Ureter (tissue), 1 donor: ENCODE measurements at places on chromosomes 5 and 9. TPM values are rescaled to one million over a fixed set of nuclear protein-coding genes. Genes with fewer than 3 reads are reported as not detected.

ADAMTS13 gene
- total RNA-seq: 3.5 TPM

CEL gene
- 3.0 TPM for total RNA-seq

IFNK gene
- not detected for total RNA-seq

DNA sequence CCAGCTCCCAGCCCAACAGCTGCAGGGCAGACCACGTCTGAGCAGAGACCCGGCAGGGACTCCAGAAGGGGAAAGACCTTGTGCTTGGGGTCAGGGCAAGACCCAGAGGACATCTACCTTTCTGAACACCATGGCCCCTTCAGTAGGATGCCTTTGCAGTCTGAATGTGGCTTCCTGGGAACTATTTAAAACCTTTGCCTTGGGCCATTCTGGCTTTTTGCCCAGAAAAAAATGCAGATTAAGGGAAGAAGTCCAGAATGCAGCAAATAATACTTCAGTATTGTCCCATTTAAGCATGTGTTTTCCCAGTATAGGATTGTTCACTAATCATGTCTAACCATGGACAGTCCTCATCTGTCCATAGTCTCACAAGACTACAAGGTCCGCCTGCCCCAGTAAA, 67.5 kb upstream of the ERCC6L2 start:
- no peak for DNase-seq
